ENCODE measurements at places on chromosomes 13 and 19.

DNA sequence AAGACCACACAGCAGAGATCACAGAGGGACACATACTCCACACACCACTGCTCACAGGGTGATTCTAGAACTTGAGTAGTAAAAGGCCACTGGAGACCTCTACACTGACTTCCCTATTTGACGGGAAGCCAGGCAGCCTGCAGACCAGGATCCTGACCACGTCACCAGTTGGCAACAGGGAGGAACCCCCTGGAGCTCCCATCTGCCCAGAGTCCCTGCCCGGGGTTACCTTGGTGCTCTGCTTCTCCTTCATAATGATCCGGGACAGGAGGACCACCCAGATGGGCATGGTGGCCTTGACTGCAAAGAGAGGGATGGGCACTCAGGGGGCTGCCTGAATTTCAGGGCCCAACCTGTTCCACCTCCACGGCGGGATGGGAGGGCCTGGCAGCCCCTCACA is 932 bp downstream of the SLC35E1 start:
- DNase-seq: no peak

DNA sequence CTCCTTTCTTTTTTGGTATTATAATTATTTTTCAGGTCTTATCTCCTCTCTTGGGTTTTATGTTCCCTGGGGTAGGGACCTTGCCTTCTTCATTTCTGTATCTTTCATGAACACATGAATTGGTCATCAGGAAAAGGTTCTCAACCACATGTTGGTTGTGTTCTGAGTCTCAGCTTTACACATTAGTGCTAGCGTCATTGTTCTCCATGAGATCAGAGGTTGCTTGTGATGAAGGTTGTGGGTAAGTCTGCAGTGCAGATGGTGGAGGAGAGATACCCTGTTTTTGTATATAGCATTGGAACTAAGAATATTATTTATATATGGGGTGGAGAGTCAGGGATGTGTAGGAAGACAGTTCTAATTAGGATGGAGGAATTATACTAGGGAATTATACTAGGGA is 24.5 kb upstream of the CEACAM8 start:
- DNase-seq: no peak

- peak; percentile 80 for DNase-seq
These were observed 5.5 kb downstream of the EPS8L1 start for GRCh38 chr19:55080968-55081769.

DNA sequence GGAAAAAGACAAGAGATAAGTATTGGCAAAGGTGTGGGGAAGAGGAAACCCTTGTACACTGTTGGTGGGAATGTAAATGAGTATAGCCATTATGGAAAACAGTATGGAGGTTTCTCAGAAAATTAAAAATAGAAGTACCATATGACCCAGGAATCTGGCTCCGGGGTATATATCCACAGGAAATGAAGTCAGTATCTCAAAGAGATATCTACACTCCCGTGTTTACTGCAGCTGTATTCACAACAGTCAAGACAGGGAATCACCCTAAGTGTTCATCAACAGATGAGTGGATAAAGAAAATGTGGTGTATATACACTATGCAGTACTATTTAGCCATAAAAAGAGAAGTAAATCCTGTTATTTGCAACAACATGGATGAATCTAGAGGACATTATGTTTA is 13.5 kb downstream of the KCTD12 start:
- DNase-seq: no peak

- DNase-seq: no peak
These were observed 617.7 kb upstream of the SLITRK1 start for GRCh38 chr13:84500016-84500415.

DNA sequence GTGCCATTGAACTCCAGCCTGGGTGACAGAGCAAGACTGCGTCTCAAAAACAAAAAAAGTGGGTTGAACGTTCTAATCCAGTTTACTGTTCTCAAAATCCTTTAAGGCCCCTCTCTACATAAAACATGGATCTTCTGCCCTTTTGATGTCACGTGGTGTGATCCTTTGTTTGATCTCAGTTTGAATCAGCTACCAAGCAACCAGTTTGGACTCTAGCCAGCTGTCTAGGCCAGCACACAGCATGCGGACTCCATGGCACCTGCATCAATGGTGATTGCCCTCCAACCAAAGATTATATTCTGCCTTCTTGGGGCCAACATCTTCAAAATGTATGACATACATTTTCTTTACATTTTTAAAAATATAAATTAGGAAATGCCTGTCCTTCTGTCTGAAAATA is 365.4 kb downstream of the NDFIP2 start:
- no peak for DNase-seq

- no peak for DNase-seq
These were observed 29.1 kb downstream of the CEBPG start for GRCh38 chr19:33402421-33403220.

GRCh38 chr19:18227781-18228271 is 1.6 kb upstream of the PDE4C start:
- DNase-seq: no peak

DNA sequence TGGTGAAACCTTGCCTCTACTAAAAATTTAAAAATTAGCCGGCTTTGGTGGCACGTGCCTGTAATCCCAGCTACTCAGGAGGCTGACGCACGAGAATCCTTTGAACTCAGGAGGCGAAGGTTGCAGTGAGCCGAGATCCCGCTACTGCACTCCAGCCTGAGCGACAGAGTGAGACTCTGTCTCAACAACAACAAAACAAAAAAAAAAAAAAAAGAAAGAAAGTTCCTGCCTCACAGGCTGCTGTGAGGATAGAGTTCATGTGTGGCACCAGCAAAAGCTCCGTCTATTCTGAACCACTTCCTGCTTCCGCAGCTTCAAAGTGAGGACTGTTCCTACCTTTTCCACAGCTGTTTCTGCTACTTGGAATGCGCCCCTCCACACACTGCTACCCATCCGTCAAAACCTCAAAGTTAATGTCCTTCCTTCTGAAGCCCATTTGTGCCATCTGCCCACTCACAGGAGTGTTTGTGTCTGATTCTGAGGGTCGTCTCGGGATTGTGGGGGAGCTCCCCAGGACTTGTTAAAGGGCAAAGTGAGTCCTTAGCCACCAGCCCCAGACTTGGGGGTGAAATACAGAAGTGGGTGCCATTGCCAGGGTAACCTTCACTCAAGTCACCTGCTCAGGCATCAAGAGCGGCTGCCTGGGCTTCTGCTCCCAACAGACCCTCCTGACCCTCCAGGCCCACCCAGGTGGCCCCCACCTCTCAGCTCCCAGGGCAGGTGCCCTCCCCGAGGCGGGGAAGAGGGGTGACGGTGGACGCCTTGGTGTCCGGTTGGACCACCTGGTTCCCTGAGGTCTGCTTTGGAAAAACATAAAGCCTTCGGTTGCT is 2.9 kb downstream of the MFSD12 start:
- DNase-seq: peak; percentile 31

- no peak for DNase-seq
These were observed 7.1 kb upstream of the CIRBP start for GRCh38 chr19:1261798-1262622.
